ENCODE measurements at places on chromosomes 13 and 19. TPM values are rescaled to one million over a fixed set of nuclear protein-coding genes. Genes with fewer than 3 reads are reported as not detected.

Gene ZNF98
- 5.8 TPM for polyA plus RNA-seq

Gene ZNF677
- polyA plus RNA-seq: 64.3 TPM

Gene POU2F2
- polyA plus RNA-seq: 0.70 TPM

Gene LGALS14
- not detected for polyA plus RNA-seq

Gene BRSK1
- polyA plus RNA-seq: 14.7 TPM

Gene LSR
- 46.0 TPM for polyA plus RNA-seq

Gene CEACAM1
- polyA plus RNA-seq: 11.9 TPM

DNA sequence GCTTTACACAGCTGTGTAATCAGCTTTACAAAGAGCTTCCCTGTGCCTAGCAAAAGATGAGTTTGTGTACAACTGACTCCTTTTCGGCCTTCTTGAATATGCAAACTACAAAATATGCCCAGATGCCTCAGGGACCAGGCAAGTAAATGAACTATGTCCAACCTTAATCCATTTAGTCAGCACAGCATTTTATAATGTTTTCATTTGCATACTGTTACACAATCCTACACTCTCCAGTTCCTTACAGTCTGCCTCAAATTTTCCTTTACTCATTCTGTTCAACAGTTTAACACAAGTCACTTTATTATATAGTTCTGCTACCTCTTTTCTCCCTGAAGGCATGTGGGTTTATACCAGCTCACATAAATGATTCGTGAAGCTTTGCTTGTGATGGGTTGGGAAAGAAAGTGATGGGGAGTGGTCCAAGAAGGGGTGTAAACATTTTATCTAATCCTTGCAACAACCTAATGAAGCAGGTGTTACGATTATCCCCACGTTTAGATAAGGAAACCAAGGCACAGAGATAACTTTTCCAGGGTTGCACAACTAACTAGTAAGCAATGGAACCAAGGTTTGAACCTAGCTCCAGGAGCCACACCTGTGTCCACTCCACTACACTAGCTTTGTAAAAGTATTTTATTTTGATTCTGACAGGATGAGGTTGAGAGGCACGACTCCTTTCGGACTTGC, 3.3 kb upstream of the USP12 start:
- no peak for DNase-seq

DNA sequence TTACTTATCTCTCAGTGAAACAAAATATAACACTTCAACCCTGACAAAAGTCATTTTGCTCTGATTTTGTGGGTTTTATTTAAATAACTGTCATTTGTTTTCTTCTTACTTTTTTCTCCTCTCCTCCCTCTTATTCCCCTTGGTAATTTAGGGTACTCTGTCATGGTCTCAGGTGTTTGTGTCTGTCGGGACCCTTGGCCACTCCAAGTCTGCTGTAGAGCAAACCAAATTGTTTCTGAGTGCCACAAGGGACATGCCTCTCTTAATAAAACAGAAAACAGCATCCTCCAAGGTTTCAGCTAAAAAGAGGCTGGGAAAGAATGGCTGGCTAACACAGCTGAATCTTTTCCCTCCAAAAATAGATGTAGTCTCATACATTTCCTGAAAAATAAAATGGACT, 573.1 kb upstream of the KLF12 start:
- DNase-seq: no peak

GRCh38 chr19:17448131-17448967, at the start of gene TMEM221:
TSS of gene TMEM221 (minus strand) at chr19:17448668. CDS start at chr19:17448462, 206 bp downstream.
- DNase-seq: peak; percentile 57

GRCh38 chr13:32537580-32538142, 934 bp downstream of the N4BP2L2 start:
- no peak for DNase-seq

GRCh38 chr19:2246801-2247361, 2.2 kb upstream of the AMH start:
- no peak for DNase-seq

DNA sequence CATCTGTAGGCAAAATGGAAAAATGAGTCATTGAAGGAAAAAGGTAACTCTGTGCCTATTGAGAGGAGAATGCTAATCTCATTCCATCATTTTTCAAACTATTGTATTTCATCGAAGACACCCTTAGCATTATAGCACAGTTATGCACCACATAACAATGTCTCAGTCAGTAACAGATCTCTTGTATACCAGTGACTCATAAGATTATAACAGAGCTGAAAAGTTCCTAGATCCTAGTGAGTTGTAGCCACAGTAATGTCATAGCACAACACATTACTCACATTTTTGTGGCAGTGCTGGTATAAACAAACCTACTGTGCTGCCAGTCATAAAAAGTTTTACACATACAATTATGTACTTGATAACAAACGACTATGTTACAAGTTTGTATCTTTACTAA, 1077.6 kb downstream of the DIAPH3 start:
- no peak for DNase-seq

DNA sequence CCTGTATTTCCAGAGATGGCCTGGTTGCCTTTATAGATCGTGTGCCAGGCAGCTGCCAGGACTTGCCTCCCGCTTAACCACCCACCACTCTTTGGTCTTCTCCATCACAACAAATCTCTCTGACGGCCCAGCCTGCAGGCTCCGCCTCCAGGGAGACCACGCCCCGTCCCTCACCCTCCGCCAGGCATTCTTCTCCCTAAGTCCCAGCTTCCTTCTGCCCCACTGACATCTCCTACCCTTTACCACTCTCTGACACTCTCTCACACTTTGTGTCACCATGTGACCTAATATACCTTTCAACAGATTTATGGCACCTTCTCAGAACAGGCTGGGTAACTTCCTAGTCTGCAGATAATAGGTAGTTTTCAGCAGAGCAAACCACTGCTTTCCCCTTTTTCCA, 95.1 kb downstream of the CAB39L start:
- no peak for DNase-seq

DNA sequence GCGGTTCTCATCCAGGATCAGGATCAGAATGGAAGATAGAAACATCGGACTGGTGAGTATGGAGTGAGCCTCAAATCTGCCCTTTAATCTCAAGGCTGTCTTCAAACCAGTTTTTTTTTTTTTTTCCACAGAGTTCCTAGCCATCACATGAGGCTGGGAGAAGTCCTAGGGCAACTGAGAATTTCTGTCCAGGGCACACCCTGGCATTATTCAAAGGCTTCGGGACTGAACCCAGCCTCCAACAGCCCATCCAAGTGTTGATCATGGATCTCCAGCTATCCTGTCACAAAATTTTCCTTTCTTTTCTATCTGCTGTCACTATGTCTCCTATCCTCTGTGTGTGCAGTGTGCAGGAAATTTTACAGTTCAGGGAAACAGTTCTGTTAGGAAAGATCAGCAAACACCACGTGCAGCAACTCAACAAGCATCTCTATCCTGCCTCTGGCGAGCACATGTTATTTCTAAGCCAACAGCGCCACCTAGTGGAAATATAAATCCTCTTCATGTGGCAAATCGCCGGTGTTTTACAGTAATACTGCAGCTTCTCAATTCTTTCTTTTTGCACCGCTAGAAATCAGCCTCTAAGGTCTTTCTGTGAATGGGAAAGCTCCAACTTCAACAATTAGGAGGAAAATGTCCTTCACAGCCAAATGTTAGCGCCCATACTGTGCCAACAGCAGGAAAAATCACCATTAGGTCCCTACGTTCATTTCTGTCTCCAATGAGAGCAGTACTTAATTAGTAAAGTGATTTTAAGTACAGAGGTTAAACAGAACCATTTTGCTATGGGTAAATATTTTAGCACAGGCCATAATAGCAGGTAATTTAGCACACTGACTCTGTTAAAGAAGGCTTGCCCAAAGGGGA, 21.4 kb upstream of the ZNF181 start:
- DNase-seq: peak; percentile 66

DNA sequence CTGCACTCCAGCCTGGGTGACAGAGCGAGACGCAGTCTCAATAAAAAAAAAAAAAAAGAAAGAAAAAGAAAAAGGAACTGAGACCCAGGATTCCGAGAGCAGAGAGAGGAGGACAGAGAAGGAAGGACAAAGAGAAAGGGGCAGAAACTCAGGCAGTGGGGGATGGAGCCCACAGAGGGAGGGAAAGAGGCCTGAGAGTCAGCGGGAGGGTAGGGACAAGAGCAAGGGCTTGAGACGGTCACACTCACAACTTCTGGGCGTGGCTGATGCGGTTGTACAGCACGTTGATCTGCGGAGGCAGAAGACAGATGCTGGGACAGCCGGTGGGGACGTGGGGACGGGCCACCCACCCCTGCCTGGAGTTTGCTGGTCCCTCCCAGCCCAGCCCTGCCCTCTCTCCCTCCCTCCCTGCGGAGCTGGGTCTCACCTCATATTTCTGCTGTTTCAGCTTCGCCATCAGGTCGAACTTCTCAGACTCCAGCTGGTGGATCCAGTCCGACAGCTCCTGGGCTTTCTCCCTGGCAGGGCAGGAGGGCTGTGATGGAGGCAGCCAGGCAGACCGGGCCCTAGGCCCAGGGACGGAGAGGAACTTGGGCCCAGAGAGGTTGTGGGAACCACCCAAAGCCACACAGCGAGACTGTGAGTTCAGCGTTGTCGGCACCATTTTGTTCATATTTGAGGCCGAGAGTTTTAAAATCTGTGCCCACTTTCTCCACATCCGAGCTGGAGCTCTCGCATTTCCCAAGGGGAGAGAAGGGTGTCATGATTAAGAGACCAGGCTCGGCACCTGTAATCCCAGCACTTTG, 15.2 kb downstream of the TNNT1 start:
- no peak for DNase-seq

DNA sequence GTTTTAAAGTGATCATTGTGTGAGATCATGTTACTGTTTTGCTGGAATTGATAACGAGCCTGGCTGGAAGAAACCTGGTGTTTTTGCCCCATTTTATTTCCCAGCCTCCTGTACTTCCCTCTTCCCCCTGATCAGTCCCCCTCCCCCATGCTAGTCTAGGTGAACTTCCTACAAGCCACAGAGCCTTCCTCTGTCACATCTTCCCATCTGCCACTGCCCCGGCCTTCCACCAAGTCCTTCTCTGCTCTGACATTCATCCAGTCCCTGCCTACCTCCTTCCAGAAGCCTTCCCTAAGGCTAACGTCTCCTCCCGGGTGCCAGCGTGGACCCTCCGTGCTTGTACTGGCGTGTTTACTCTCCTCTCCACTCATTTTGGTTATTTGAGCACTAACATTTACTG, 14.3 kb downstream of the FARP1 start:
- no peak for DNase-seq

DNA sequence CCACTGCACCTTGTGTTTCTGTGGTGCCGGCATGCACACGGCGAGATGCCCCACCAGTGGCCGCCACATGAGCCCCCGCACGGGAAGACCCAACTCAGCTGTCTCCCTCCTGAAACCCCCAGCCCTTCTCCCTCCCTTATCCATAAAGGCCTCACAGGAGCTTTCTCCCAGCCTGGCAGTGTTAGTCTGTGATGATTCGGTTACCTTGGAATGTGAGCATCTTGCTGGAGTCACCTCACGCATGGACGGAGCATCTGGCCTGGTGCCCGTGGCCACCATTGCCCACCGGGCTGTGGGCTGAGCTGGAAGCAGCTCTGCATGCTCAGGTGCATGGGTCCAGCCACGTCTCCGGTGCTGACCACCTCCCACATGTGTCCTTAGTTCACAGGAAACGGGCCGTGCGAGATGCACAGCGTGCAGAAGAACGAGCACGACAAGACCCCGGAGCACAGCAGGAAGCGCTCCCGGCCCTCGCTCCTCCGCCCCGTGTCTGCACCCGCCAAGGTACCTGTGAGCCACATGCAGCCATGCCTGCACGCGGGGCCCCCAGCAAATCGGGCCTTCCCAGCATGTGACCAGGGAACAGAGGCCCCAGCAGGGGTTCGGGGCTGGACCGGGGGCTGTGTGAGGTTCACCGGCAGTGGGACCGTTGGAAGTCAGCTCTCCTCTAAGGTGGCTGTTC, 22.0 kb downstream of the SIN3B start:
- DNase-seq: no peak

DNA sequence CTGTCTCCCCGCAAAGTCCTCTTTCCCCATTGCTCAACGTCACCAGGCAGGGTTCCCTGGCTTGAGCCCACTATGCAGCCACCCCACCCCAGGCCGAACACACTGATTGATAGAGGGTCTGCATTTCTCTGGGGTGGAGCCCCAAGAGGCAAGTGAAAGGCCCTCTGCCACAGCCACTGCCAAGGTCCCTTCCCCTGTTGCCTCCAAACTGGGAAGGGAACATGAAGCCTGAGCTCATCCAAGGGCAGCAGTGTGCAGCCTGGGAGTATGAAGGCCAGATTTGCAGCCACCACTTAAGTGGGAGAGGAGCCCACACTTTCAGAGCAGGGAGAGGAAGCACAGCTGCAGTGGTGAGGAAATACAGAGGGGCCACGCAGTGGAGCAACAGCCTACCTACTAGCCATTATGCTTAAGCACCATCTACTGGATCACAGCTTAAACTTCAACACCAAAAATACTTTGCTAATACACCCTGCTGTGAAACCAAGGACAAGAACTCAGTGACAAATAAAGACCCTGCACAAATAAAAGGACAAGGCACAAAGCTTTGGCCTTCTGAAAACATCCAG, 48.6 kb downstream of the UBL3 start:
- DNase-seq: no peak

DNA sequence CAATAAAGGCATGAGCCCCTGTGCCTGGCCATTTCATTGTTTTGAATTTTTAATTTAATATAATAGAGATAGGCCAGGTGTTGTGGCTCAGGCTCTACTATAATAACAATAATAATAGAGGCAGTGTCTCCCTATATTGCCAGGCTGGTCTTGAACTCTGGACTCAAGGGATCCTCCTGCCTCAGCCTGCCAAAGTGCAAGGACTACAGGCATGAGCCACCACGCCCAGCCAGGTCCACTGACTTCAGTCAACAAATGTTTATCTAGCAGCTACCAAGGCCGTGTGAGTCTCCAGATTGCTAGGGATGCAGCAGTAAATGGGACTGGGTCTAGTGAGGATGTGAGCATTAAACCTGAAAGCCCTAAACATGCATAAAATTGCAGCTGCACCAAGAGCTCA, 13.8 kb upstream of the ILF3 start:
- DNase-seq: no peak

GRCh38 chr19:17757125-17757524, 5.8 kb downstream of the FCHO1 start:
- no peak for DNase-seq

GRCh38 chr13:114318624-114319023, 4.3 kb downstream of the CHAMP1 start:
- DNase-seq: no peak

- DNase-seq: no peak
Observed at GRCh38 chr13:45464141-45464686, 525 bp upstream of the COG3 start.

GRCh38 chr19:48878196-48879024, 6.2 kb downstream of the PPP1R15A start:
- DNase-seq: no peak

- no peak for DNase-seq
Observed at GRCh38 chr13:56907766-56908165, 233.0 kb upstream of the PRR20A start.

Data from left kidney (tissue), 8 donors.